ENCODE measurements at places on chromosomes 6 and 20. TPM values are rescaled to one million over a fixed set of nuclear protein-coding genes. Genes with fewer than 3 reads are reported as not detected.

DNA sequence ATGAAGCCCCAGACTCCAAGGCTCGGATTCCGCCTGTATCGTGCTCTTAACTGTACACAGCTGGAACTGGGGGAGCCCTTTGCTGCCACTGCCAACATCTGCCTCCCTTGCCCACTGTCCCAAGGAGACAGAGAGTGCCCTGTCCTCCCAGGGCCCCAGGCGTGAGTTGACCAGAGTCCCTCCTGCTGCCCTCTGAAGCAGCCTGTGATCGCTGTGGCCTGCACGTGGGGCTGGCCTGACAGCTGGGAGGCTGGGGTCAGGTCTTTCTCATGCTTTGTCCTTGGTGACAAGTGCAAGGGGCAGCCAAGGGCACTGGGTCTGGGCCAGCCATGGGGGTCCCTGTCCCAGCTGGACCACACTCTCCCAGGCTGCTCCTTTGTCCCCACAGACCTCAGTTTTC is 44.3 kb downstream of the KIAA1755 start:
- no peak for DNase-seq

SLC44A4 gene
- polyA plus RNA-seq = 1.1 TPM

TBX18 gene
- 11.3 TPM for polyA plus RNA-seq

DNA sequence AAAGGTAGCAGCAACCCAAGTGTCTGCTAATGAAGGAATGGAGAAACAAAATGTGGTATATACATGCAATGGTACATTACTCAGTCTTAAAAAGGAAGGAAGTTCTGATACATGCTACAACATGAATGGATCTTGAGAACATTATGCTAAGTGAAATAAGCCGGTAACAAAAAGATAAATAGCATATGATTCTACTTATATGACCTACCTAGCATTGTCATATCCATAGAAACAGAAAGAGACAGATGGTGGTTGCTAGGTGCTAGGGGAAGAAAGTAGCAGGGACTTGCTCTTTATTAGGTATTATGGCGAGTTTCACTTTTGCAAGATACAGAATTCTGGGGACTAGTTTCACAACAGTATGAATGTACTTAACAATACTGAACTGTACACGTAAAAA is 46.6 kb downstream of the UBR2 start:
- no peak for DNase-seq

- no peak for DNase-seq
Measured at GRCh38 chr20:58667975-58668374, 16.9 kb downstream of the STX16 start.

DNA sequence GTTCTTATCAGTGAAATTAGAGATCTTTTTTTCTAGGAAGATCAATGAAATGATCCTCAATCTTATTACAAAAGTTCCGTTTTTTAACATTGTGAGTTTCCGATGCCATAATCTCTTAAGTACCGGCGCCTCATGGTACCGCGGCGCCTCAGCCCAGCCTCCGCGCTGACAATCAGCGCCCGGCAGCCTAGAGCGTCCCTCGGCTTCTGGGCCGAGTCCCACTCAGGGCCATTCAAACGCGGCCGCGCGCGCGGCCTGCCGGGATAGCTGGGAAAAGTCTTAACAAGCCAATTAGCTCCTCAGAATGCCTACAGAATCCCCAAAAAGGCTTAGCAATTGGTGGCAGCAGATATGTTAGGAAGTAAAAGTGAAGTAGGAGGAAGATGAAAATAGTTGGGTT is 204.8 kb downstream of the ADGB start:
- no peak for DNase-seq

HLA-DOB gene
- polyA plus RNA-seq = 0.47 TPM

DNA sequence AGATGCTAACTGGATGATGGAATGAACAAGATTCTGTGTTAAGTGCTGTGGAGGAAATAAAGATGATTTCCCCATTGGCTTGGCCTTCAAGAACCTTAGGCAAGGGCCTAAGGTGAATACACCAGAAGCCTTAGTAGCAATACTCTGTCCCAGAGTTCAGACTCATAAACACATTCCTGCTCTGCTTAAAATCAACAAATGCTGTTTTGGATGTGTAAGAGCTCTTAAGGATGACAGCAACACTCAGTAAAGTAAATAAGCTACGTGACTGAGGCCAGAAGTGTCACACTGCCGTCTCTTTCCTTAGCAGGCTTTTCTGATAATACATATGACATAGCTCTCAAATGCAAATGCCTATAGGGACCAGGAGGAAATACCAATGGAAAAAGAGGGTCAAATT is 90.6 kb downstream of the EYA2 start:
- no peak for DNase-seq

DNA sequence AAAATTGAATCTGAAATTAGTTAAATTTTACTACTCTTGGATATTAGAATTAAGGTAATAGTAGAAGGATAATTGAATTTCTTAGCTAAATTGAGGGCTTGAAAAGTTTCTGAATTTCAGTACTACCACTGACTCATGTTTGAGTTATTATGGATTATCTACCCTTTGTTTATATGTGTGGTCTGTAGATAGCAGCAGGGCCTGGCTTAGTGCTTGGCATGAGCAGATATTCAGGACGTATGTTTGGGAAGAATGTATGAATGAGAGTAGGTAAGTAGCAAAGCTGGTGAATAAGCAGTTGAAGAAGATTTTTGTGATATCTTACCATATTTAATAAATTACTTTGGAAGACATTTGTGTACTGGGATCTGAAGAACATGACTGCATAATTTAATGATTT is 152.7 kb downstream of the MACROD2 start:
- no peak for DNase-seq

- no peak for DNase-seq
Measured at GRCh38 chr6:11711984-11712711, 66.5 kb downstream of the ADTRP start.

DNA sequence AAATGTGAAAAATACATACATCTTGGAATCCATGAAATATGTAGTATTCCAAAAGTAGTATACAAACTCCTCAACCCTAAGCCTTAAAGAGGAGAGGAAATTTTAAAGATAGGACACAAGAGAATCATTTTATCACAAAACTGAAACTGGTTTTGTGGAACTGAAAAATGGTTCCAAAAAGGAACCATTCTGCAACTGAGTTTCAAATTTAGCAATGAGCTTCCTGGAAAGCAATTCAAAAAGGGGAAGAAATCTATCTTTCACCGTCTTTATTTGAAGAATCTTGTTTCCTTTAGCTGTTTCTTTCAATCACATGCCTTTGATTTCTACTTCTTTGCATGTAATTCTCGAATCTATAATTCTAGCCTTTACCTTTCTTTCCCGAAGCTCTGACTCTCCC is 32.2 kb upstream of the LAMP5 start:
- DNase-seq = no peak

GRCh38 chr20:44151621-44152416 is 35.2 kb downstream of the JPH2 start:
- DNase-seq = no peak

GRCh38 chr20:50885781-50886180 is 45.5 kb downstream of the ADNP start:
- no peak for DNase-seq

B3GAT2 gene
- polyA plus RNA-seq = 52.8 TPM

All from spinal cord (tissue), 10 donors.